Karpas-422 (cell line): ENCODE measurements at places on chromosomes 7 and 10. TPM values are rescaled to one million over a fixed set of nuclear protein-coding genes. Genes with fewer than 3 reads are reported as not detected.
A peak's percentile ranks its signal among the peaks of the same experiment; 100 is the strongest.

GRCh38 chr7:20327055-20327454, 3.6 kb upstream of the ITGB8 start:
- no peaks in the 10 kb centered on the region for H3K36me3 ChIP-seq
- DNase-seq = no peak
- H3K4me1 ChIP-seq = peaks cover 35% of the 10 kb centered on the region
- no peaks in the 10 kb centered on the region for H3K27me3 ChIP-seq

DNA sequence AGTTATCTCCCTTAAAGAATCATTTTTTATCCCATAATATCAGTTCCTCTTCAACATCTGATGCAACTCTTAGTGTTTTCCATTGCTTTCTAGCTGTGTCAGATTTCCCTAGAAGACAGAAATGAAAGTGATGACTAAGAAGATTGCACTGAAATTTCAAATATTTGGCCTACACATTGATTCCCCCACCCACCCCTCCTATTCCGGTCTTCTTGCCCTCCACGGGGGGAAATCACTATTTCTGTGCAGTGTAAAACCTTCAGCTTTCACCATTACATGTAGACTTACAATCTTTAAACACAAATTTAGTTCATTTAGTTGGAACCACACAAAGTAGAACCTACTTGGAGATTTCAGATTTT, 63.7 kb upstream of the IL6 start:
- no peak for DNase-seq
- H3K4me1 ChIP-seq = peaks cover 10% of the 10 kb centered on the region
- H3K27me3 ChIP-seq = no peaks in the 10 kb centered on the region
- no peak overlapping the region for H3K4me3 ChIP-seq

GRCh38 chr7:47587351-47587750, 5.4 kb upstream of the TNS3 start:
- no peak overlapping the region for H3K4me3 ChIP-seq
- no peak for DNase-seq
- no peak overlapping the region for H3K27ac ChIP-seq
- H3K27me3 ChIP-seq = no peaks in the 10 kb centered on the region
- H3K36me3 ChIP-seq = no peaks in the 10 kb centered on the region
- H3K4me1 ChIP-seq = peaks cover 9% of the 10 kb centered on the region

GRCh38 chr7:99472561-99473314, at the start of gene ZNF789:
TSS of gene ZNF789 (plus strand) at chr7:99472890. CDS start at chr7:99476457, 3,567 bp downstream.
- peak; percentile 99 for DNase-seq
- H3K4me1 ChIP-seq = peaks cover 21% of the 10 kb centered on the region
- H3K27ac ChIP-seq = peak within 1 kb of the TSS; percentile 93
- peaks cover 8% of the 10 kb centered on the region; the same call in 1 of the 2 replicates for H3K36me3 ChIP-seq
- no peaks in the 10 kb centered on the region for H3K27me3 ChIP-seq

GRCh38 chr10:10078446-10078845, 939.2 kb upstream of the CELF2 start:
- 0 out of 2 replicates have a peak, but pooled peaks cover 6% of the 10 kb centered on the region for H3K36me3 ChIP-seq
- H3K4me3 ChIP-seq = no peak overlapping the region
- H3K27me3 ChIP-seq = no peaks in the 10 kb centered on the region
- H3K4me1 ChIP-seq = peaks cover 14% of the 10 kb centered on the region
- no peak overlapping the region for H3K27ac ChIP-seq
- no peak for DNase-seq

GRCh38 chr7:135150072-135150782, 2.4 kb downstream of the TMEM140 start:
- no peaks in the 10 kb centered on the region for H3K27me3 ChIP-seq
- peaks cover 21% of the 10 kb centered on the region for H3K4me1 ChIP-seq
- no peaks in the 10 kb centered on the region for H3K36me3 ChIP-seq
- no peak for DNase-seq
- H3K27ac ChIP-seq = no peak overlapping the region

DNA sequence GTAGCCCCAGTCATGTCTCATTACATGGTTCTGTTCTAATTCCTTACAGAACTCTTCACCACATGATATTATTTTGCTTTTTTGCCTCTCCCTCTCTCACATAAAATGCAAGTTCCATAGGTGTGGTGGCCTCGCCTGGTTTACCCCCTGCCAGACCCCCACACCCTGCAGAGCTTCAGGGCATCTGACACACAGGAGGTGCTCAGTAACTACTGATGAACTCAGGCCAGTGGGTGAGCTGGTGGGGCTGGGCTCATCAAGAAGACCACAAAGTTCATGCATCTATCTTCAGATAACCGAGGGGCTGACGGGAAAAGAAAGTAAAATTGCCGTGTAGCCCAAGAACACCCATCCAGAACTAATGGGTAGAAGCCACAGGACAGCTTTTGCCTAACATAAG, 253.1 kb downstream of the GRID1 start:
- H3K4me3 ChIP-seq = no peak overlapping the region
- H3K27ac ChIP-seq = no peak overlapping the region
- no peaks in the 10 kb centered on the region for H3K36me3 ChIP-seq
- H3K27me3 ChIP-seq = no peaks in the 10 kb centered on the region
- peaks cover 19% of the 10 kb centered on the region for H3K4me1 ChIP-seq

- H3K27ac ChIP-seq = no peak overlapping the region
- DNase-seq = no peak
- peaks cover 22% of the 10 kb centered on the region for H3K4me1 ChIP-seq
Measured at GRCh38 chr7:151240942-151241754, 7.3 kb downstream of the SMARCD3 start.

The NUTM2E gene
- total RNA-seq = 0.19 and 0.43 TPM in 2 replicates

The TMEM178B gene
- not detected in 2 replicates for total RNA-seq

The PRLHR gene
- not detected in 2 replicates for total RNA-seq

The BAMBI gene
- not detected in 2 replicates for total RNA-seq

The MEOX2 gene
- total RNA-seq = not detected in 2 replicates

The SYT15 gene
- total RNA-seq = 0.60 TPM in 1 of 2 replicates, not detected in the other

The KCP gene
- total RNA-seq = 1.6 and 11.7 TPM in 2 replicates
